ENCODE measurements at places on chromosomes 16 and 17.

DNA sequence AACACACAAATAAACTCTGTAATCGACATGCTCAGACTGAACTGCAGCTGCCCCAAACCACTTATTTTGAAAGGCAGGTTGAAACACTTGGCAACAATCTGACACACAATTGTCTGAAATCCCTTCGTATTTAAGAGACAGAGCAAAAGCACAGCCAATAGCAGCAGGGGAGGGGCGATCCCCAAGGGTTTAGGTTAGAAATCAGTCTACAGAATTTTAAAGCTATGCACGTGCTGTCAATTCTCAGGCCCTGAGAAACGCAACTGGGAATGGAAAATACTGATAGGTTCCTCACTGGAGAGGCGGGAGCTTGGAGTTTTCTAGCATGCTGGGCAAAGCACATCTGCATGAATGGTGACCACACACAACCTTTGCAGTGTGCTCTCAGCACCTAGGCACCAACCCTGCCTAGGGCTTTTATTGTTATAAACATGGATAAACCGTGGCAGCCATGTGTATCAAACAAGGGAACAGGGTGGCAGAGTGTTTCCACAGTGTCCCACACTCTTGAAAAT lies 168.0 kb downstream of the AATF start:
- no peak for DNase-seq

DNA sequence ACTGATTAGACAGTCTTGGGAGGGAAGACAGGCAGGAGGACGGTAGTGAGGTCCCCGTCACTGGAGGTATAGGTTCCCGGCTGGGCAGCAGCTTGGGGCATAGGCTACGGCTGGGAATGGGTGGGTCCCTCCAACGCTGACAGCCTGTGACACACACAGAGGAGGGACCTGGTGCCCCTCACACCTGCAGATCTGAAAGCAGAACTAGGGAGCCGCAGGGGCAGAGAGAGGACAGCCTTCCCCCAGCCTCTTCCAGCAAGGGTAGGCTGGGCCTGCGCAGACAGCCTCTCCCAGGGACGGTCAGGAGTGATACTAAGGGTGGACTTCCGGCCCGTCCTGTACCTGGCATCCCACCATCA lies 2.0 kb downstream of the P2RX1 start:
- no peak for DNase-seq

DNA sequence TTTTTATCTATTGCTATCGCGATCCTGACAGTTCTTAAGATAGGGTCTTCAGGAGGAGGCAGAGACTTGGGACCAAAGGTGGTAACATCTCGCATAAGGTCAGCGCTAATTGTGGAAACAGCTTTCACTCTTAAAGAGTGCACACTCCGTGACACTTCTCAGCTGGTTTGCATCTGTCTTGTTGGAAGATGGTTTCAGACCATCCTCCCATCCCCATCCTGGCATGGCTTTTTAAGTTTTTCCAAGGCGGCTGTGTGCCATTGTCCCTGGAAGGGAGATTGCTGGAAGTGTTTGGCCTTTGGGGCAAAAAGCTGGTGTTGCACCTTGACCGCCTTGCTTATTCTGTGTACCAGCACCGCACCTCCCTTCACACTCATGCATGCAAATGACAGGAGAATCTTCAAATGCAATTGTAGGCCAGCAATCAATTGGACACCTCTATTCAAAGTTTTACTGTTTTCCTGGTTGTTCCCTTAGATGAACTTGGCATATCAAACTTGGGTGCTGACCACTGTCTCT lies 1.5 kb downstream of the SOCS7 start:
- DNase-seq = no peak

DNA sequence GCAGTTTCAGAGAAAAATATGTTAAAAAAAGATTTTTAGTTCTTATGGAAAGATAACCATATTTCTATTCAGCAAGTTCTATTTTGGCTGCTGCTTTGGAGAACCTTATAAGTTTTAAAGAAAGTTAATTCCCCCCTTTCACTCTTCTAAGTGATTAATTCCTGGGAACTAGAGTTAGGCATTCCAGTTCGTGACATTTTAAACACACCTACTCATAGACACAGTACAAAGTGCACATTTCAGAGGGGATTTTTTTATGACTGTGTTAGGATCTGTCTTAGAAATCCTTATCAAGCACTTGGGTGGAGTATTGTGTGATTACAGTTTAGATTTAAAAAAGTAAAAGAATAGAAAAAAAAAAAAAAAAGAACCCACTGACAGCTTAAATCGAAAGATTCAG lies 3.5 kb upstream of the CDH11 start:
- DNase-seq = no peak

GRCh38 chr16:637081-638018 lies 1.2 kb upstream of the METTL26 start:
- DNase-seq = peak; percentile 67

DNA sequence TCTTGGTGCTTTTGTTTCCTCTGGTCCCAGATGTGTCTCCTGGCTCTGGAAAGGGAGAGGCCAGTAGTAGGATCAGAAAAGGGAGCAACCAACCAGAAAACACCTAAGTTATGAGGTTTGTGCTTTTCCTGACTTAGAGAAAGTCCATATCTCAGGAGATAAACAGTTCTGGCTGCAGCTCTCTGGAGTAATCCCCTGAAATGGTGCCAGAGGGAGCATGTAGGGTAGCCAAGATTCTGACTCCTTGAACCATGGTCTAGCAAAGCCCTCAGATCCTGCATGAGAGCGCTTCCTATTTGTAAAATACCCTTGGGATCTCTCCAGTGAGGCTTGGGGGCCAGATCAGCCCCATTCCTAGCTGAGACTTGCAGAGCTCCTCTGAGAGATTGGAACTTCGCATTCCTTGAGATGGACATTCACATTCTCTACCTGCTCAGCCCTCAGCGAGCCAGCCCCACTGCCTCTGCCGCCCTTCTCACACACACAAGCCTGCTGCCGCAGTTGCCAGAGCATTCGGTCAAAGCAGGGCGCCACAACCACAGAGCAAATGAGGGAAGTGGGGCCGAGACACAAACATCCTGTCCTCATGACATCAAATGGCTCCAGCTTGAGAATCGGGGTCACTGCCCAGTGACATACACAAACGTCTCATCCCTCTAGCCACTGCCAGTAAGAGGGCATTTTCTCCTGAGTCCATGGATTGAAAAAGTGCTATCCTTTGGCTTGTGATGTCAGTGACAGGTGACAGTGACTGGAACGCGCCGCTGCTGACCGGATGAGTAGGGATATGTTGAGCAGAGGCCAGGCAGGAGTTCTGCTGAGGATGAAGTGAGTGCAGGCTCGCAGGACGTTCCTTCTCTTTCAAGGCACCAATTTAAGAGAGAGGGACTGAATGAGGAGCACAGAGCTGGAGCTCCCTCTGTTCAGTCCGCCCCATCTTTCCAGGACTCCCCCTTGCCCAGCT lies 5.0 kb downstream of the ABHD15 start:
- no peak for DNase-seq

DNA sequence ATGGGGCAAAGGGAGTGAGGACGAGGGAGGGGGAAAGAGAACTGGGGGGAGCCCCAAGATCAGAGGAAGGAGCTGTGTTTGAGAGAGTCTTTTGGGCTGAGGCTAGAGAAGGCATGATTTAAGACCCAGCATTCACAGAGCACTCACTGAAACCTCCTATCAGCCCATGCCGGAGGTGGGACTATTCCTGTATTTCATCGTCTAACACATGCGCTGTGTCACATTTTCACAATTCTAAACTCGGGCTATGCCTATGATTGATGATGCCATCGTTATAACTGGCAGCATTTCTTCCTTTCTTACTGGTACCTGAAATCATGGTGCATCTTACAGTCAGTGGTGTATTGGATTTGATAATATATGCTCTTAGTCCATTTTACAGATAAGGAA lies 3.5 kb downstream of the FAM171A2 start:
- no peak for DNase-seq

GRCh38 chr17:38325221-38325851 lies 18.4 kb downstream of the GPR179 start:
- DNase-seq = no peak

DNA sequence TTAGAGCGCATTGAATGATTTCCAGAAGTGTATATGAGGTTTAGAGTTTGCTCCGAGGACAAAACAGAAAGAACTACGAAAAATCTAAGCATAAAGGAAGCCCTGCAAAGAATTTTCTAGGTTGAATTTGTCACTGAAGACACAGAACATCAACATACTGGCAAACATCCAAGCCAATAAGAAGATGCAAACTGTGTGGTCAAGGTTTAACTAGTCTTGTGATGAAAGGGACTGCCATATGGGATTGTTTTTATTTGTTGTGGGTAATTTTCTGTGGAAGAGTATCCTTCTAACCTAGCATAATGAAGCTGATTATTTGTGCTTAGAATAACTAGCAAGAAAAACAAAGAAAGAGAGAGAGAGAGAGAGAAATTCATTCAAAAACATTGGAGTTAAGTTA lies 492.0 kb upstream of the ERCC4 start:
- DNase-seq = no peak

DNA sequence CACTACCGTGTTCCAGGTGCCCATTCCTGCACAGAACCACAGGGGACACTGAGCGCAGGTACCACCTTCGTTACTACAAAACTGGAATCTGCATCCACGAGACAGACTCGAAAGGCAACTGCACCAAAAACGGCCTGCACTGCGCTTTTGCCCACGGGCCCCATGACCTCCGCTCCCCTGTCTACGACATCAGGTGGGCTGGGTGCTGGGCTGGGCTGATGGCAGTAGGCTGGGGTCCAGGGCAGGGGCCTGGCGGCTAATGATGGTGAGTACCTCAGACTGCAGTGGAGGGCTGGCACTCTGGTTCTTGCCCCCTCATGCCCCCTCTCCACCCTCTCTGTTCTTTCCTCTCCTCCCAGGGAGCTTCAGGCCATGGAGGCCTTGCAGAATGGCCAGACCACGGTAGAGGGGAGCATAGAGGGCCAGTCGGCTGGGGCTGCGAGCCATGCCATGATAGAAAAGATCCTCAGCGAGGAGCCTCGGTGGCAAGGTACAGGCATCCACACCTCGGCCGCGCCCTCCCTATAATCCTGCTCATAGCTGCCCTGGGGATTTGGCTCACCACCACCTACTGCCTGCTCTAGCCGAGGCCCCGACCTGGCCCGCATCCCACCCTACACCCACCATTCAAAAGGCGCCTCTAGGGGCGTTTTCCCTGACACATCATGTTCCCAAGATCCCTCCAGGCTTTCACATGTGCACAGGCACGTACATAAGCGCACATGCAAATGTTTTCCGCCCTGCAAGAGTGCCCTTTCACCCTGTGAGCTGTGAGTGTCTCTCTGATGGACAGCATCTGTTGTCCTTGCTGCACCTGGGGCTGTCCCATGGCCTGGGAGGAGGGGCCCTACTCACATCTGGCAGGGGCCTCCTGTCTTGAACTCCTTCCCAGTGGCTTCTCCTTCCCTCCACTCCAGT lies 27.7 kb downstream of the UNK start:
- DNase-seq = no peak

DNA sequence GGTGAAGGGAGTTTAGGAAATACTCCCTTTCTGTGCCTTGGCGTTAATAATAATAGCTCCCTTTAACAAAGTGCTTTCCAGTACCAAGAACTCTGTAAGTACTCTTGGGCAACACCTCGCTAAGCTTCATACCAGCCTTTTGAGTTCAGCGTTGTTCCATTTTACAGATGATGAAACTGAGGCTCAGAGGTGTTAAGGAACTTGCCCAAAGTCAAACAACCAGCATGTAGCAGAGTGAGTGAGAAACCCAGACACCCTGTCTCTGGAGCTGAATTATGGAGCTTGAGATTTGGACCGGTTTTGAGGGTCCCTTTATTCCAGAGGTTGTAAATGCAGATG lies 607 bp downstream of the KATNIP start:
- DNase-seq = peak; percentile 23

- no peak for DNase-seq
Observed at GRCh38 chr16:3022684-3023414, 893 bp downstream of the HCFC1R1 start.

DNA sequence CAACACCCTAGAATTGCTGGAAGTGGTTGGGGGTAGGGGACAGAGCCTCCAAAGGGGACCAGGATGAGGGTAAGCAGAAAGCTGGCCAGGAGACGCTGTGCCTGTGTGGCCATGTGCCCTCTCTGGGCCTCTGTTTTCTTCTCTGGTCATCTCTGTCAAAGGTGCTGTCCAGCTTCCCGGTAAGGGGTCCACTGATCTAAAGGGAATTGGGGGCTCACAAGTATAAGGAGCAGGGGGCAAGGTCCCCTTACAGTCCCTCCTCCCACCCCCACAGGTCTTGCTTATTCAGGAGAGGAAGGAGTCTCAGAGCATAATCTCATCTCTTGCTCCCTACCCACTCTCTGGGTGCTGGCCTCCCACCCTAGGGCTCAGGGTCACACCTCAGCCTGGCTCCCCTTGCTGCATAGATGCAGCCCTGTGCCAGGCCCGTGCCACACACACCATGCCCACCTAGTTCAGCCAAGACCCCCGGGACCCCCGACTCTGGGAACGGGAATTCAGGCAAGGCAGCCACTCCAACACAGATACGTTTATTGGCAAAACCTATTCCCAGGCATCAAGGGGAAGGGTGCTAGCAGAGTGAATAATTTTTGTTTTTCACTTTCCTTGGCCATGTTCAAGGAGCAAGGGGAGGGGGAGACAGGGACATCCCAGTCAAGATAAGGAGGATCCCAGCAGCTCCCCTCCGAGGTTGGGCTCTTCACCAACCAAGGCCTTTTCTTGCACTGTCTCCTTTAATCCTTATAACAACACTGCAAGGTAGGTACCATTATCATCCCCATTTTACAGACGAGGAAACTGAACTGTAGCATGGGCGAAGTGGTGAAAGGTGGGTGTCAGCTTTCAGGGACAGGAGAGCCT lies 19.8 kb downstream of the SLC4A1 start:
- DNase-seq = no peak

GRCh38 chr17:4487820-4488716 lies 10.6 kb upstream of the SPNS2 start:
- no peak for DNase-seq
